ENCODE measurements at places on chromosomes 4 and X. TPM values are rescaled to one million over a fixed set of nuclear protein-coding genes. Genes with fewer than 3 reads are reported as not detected.

TENM3 gene
- not detected for total RNA-seq

TMEM156 gene
- total RNA-seq: 28.0 TPM

- no peak for DNase-seq
Observed at GRCh38 chr4:182931691-182932345, 14.6 kb upstream of the DCTD start.

DNA sequence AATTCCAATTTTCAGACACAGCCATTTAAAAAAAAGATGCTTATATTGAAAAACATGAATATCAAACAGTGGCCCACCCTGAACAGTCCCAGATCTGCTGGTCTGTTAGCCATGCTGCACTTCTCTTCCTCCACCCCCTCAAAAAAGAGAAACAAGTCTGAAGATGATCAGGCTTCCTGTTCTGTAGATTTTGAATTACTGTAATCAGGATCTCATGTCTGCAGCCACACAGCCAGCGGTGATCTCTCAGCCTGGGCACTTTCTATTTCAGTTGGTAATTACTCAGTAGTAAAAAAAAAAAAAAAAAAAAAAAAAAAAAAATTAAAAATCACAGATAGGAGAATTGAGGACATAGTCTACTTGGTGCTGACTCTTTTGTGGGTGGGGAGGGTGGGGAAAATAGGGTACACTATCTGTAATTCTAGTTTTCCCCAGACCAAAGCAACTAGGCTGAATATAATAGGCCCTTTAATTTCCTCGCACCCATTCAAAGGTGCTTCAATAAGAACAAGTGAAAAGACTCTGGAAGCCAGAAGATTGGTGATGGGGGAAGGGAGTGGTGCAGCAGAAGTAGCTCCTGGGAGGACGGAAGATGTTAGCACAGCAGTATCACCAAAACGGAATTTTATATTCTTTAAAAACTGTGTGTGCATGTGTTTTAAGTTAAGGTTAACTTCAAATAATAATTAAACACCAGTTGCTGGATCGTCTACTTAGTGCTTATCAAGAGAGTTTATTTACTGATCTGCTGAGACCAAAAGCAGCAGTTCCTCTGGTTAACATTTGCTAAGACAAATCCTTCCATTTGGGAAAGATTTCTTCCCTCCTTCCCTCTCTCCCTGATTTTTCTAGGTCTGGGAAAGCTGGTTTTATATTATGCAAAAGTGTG, 47.0 kb downstream of the SPRY1 start:
- peak; percentile 61 for DNase-seq

GRCh38 chr4:185847352-185848097, 35.5 kb upstream of the SORBS2 start:
- DNase-seq: no peak

GRCh38 chrX:56802921-56803849, 74.1 kb downstream of the NBDY start:
- DNase-seq: peak; percentile 69

Data from activated CD4-positive, alpha-beta memory T cell treated with anti-CD3 and anti-CD28 coated beads for 36 hours (primary cell).